ENCODE measurements at places on chromosomes 11 and 22.

- no peak for DNase-seq
Measured at GRCh38 chr22:38734421-38735100, 21.2 kb downstream of the SUN2 start.

DNA sequence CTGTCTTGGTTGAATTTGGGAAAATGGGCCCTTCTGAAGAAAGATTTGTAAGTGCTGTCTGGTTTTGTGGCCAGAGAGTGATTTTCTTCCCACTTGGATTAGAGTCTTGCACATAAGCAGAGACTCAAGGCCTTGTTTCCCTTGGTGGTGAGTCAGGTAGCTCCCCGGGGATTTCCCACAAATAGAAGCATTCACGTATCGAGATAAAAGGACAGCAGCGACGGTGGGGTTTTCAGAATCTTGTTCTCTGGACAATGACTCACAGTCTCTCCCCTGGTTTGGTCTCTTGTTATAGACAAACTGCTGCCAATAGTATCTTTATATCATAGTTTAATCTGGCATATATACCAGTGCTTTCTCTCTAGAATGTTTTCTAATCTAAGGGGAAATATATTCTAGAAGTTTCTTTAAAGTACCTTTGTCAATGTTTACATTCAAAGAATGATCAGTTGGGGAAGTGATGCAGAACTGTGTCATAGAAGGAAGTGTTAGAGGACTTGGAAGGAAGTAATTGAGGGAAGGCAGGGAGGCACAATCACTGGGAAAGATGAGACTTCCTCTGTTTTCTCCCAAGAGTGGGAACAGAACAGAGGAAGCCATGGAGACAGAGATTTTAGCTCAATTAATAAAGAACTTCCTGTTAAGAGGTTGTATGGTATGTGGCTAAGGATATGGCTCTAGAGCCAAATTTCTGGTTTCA lies 18.1 kb downstream of the POLA2 start:
- DNase-seq, result no peak

DNA sequence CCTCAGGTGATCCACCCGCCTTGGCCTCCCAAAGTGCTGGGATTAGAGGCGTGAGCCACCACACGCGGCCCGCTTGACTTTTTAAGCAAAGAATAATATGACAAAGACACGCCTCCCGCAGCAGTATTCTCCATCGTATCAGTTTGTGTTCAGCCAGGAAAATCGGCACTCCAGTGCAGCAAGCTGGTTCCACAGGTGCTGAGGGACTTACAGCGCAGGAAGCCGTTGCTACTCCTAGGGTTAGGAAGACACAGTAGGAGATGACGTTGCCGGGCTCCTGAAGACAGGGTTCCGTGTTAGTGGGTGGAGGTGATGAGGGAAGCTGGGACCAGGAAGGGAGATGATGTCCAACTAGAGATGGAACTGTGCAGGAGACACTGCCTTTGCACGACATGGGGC lies 65.8 kb upstream of the CECR2 start:
- DNase-seq, result no peak

DNA sequence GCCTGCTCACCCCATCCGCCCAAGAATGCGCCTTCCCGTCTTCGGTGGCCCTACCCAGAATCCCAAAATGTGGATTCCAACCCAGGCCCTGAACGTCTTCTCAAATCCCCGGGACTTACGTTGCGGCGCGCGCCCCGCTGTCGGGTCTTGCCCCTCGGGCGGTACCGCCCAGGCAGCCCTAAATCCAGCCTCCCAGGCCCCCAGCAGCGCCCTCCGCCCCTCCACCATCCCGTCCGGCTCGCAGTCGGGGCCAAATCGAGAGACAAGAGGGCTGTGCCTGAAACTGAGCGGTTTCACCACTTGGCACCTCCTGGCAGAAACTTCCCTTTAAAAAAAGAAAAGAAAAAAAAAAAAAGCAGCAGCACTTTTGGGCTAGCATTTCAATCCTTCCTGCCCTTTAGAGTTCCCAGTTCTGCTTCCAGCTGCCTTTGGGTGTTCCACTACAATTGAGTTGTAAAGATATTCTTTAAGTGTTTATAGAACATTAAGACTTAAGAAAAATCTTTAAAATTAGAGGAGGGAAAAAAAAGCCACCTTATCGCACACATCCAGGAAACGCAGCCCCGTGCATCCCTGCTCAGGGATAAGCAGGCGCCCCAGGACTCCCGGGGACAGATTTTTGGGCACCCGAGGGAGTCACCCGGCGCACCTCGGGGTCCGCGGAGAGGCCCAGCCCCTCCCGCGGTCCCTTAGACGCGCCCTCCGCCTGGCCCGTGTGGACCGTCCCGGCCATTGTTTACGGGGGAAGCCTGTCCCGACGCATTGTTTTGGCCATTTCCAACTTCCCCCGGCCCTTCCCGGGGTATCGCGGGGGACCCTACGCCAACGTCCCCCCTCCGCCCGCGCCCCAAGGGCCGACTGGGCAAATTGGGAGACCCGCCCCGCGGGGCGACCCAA lies 57.6 kb downstream of the KCNJ4 start:
- DNase-seq, result peak; percentile 21

DNA sequence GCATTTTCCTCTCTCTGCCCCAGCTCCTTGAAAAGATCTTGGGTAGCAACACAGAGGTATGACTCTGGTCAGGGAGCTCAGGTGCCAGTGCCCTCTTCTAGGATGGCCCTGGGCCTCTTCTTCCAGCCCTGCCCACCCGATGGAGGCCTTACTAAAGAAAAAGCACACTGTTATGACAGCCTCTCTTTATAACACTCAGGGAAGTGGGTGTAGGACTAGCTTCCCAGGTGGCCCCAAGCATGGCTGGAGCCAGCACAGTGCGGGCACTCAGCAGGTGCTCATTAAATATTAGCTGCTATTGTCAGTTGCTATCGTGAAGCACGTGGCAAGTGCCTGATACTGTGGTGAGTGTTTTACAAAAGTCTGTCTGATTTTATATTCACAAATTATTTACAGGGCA lies 127.2 kb upstream of the B3GAT1 start:
- DNase-seq, result no peak

DNA sequence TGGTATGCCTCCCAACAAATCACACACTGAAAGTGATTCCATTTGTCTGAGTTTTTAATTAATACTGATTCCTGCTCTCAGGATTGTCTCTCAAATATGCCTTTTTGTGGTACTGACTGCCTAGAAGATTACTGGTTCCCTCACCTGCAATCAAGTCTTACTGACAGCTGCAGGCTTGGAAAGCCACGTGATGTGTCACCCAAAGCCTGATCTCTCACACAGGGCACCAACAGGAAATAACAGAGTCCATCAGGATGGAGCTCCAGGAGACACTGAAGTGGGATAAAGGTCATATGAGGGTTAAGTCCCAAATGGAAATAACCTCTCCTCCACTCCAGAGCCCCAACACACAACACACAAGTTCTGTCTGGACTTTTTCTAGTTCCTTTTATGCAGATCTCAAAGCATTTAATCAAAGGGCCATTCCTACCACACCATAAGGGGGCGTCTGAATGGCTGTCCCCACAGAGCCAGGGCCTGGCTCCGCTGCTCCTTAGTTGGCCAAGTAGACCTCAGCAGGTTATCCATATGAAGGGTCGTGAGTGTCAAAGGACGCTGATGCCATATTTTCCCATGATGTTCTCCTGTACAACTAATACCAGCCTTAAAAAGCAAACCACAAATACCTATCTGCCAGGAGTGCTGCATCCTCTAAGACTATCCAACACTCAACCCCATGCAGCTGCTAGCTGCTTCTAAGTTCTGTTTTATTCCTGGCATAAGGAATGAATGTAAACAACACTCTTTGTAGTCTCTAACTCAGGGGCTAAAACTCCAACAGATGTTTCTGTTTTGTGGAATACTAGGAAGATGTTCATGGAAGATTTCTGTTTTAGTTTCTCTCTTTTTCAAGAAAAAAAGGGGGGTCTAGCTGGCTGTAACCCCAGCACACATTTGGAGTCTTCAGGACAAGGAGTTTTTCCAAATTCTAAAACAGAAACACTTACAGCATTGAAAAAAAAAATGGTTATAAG lies 13.0 kb downstream of the SCUBE2 start:
- no peak for DNase-seq

DNA sequence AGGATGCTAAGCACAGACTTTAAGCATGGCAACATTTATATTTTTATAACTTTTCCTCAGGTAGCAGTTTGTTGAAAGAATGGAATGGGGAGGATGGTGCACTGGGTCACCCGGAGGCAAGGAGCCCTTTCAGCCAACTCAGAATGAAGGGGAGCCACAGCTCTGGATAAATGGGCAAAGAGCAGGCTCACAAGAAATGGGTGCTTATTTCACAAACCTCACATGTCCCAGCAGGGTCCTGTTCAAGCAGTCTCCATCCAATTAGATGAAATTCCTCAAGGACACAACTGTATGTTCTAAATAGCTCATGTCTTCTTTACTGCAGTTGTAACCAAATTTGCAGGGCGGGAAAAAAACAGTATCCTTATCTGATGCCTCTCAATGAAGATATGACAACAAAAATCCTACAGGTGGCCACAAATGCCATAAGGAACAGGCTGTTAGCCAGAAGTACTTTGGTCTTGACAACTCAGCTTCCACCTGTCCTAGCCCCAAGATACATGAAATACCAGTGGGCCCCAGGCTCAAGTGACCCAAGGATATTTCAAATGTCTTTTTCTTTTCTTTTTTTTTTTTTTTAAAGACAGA lies 48.2 kb downstream of the MAPK1 start:
- DNase-seq, result no peak

DNA sequence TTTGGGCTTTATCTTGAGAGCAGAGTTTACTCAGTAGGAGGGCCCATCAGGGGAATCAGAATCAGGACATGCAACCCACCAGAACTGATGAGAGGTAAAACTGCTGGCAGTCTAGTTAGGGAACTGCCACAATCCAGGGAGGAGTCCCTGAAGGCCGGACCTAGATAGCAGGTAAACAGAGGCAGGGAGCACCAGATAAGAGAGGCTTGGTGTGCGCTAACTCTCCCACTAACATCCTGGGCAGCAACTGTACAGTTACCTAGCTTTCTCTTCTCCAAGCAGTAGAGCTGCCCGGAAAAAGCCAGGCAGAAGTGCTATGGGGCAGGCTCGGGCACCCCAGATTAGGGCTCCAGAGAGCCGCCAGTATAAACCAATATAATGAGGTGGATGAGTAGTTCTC lies 865 bp upstream of the AMOTL1 start:
- DNase-seq, result no peak

DNA sequence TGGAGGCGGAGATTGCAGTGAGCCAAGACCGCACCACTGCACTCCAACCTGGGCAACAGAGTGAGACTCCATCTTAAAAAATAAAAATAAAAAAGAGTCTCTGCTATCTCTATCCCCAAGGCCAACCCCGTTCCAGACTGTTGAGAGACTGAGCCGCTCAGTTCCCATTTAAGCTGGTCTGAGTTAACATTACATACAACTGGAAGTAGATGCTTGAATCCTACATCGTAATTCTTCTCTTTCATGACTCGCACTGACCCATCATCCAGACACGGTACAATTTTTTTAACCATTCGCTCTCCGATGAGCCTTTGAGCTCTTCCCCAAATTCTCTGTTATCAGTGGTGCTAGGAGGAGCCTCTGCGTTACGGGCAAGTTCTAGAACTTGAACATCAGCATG lies 4.9 kb upstream of the CYTH4 start:
- no peak for DNase-seq

- no peak for DNase-seq
Measured at GRCh38 chr11:95647355-95647754, 142.2 kb downstream of the FAM76B start.

GRCh38 chr22:44709881-44710392 lies 7.9 kb downstream of the PRR5 start:
- DNase-seq, result no peak

- no peak for DNase-seq
Measured at GRCh38 chr11:9208726-9209501, 56.2 kb downstream of the DENND5A start.

DNA sequence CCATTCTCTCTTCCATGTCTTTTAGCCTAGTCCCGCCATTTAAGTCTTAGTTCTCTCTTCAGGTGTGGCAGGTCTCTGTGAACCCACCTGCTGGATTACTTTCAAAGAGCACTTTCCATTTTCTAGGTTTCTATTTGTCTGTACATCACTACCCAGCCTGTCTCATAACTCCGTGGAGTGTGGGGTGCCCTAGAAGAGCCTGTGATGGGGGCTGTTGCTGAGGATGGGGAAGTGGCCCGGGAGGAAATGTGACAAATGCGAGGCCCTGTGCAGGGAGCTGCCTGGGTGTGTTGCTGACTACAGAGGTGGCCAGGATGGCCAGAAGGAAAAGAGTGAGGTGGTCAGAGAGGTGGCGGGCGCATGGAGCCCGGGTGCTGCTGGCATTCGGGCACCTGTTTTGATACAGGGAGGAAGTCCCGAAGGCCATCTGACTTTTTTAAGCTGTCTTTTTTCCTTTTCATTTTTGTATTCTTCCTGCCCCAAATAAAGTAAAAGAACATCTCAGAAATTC lies 10.7 kb downstream of the DGCR8 start:
- no peak for DNase-seq

DNA sequence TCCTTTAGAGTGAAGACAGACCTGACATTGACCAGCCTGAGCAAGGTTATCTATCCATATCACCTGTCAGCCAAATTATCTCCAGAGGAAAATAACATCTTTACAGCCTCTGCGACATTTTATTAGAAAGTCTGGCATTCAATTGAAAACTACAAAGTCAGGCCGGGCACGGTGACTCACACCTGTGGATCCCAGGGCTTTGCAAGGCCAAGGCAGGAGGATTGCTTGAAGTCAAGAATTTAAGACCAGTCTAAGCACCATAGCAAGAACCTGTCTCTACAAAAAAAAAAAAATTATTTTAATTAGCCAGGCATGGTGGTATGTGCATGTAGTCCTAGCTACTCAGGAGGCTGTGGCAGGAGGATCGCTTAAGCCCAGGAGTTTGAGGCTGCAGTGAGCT lies 141.6 kb downstream of the RCN1 start:
- no peak for DNase-seq

DNA sequence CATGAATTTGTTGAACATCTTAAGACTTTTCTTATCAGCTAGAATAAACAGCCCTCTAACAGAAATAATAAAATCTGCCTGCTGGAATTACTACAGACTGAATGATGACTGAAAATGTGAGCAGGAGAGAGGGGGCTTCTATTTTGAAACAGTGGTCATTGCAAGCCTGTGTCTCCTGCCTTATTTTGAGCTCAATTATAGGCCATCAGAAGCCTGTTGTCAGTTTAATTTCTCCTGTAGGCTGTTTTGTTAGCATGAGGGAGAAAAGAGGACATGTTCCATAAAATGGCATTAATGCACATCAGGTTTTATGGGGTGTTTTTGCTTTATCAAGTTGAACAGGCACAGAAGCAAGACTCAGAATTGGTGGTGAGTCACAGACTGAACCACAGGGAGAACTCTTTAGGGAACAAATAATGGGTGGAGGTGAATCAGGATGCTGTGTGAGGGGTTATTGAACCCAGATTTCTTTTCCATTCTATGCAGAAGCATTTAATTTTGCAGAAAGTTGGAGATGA lies 129.1 kb downstream of the PARVA start:
- DNase-seq, result no peak

GRCh38 chr11:8720352-8720751 lies 37.8 kb downstream of the RPL27A start:
- no peak for DNase-seq
